CD14-positive monocyte (primary cell): ENCODE measurements at places on chromosomes 13 and 19. TPM values are rescaled to one million over a fixed set of nuclear protein-coding genes. Genes with fewer than 3 reads are reported as not detected.

The PLK5 gene
- not detected for polyA plus RNA-seq

DNA sequence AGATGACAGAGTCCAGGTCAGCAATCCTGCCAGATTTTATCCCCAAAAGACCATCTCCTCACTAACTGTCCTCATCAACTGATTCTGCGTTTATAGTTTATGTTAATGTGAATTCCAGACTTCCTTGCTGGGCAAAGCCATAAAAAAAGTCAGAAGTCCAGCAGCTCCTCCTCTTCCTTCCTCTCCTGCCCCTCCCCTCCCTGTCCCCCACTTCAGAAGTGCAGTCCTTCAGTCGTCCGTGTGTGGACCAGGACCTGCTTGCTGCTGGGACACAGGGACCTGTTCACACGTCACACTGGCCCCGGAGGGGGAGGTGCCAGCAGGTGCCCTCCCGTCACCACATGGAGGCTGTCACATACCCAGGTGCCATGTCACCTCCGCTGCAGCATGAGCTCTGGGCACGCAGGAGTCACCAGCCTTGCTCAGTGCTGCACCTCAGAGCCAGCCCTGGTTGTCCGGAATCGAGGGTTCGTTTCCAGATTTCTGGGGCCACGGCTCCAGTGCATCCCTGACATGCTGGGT lies 4.0 kb upstream of the MCF2L start:
- DNase-seq = no peak

DNA sequence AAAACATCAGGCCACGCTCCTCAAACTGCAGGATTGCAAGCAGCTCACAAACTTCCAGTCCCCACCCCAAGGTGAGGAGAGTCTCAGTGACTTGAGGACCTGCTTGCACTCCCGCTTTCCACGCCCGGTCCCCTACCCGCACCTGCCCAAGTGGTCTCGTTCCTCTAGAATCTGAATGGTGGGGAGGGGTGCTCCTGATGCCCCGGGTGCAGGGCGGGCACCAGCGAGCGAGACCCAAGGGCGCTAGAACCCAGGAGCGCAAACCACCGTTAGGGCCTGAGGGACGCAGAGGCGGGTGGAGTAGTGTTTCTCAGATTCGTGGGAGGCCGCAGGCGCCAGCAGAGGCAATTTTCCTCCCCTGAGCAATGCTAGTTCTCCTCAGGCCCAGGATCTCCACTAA lies 40.3 kb downstream of the SOX1 start:
- DNase-seq = no peak

DNA sequence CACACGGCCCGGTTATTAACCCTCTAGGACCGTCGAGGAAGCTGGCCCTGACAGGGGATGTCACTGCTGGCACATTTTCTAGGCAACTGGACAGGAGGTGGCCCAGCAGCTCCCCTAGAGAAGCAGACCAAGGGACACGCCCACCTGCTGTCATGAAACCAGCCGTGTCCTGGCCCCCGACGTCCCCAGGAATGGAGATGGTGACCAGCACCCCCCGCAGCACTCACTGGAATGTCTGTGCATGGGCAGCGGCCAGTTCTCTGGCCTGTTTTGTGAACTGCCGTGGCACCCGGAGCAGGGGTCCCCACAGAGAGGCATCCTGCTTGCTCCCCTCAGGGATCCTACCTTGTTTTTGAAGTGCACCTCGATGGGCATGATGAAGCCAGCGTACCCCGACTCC lies 17.9 kb downstream of the MLLT1 start:
- no peak for DNase-seq

DNA sequence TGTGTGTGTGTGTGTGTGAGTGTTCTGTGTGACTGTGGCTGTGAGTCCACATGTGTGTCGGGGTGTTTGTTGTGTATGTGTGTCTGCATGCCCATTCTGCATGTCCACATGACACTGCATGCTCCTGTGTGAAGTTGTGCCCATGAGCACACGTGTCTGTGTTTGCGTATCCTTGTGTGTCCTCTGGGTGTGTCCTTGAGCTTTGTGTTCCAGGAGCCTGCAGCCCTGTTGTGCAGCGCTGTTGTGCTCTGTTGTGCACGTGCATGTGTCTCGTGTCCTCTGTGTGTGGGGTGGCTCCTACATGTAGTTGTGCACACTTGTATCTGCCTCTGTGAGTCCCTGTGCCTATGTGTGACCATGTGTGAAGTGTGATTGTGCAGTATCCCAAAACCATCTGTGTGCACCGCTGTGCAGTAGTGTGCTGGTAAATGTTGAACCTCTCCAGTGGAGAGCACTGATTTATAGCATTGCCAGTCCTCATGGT lies 2.2 kb upstream of the ARHGEF18 start:
- no peak for DNase-seq

The C19orf85 gene
- not detected in 2 replicates for polyA plus RNA-seq

The ZNF626 gene
- 1.4 TPM for polyA plus RNA-seq

The CEACAM19 gene
- polyA plus RNA-seq = not detected

DNA sequence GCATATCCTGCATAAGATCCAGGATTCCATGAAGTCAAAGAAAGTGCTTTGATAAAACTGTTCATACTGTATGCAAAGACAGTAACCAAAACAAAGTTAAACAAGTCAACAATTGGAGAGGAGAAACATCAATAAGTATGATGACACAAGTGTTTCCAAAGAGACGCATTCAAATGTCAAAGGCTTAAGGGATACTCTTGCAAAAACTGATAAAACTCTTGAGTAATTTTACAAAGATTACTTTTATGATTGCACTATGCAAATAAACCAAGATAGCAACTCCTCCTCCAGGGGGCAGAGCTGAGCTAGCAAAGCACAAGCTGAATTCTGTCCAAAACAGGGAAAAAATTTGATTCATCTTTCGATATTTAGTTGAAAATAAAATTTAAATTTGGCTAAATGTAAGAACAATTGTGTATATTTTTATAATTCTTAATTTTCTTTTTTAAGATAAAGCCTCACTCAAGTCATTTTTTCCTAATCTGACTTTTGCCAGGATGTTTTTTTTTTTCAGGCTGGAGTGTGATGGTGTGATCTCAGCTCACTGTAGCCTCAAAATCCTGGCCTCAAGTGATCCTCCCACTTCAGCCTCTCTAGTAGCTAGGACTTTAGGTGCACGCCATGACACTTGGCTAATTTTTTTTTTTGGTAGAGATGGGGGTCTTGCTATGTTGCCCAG lies 84.0 kb downstream of the MZT1 start:
- DNase-seq = peak; percentile 6

DNA sequence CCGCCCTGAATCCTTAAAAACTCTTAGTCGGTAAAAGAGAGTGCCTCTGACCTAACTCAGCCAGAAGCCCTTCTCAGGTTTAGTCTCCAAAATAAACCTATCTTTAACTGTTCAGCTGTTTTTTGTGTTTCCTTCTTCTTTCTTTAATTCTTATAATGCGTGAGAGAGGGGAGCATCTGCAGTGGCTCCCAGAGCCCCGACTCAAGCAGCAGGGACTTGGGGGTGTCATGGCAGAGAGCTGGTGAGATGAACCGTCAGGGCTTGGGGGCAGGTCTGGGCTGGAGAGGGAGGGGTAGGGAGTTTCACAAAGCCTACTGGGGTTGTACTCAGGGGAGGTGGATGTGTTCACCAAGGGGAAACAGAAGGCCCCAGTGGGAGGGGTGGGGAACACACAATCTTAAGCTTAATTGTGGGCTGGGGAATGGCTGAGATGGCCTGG lies 16.8 kb upstream of the SIGLEC6 start:
- no peak for DNase-seq

- no peak for DNase-seq
Observed at GRCh38 chr19:16034180-16034579, 42.1 kb upstream of the TPM4 start.

DNA sequence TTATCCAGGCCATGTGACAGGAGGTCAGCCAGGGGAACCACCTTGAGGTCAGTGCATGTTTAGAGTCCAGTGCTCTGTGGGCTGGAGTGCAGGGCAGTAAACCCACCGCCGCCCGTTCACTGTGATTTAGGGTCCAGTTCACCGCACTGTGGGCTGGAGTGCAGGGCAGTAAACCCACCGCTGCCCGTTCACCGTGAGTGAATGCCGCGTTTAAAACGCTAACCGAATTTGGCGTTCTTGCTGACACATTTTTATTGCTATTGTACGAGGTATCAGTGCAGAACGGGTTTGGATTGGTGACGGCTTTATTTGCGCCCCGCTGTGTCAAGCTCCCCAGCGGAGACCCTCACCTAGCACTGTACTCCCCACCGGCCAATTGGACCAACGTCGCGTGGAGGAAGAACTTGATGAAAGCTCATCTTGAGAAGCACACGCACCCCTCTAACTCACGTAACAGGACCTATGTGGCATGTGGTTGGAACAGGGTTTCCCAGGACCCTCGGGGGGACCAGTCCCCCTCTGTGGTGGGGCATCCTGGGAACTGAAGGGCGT lies 27.9 kb downstream of the C13orf46 start:
- DNase-seq = no peak

The CEBPA gene
- 76.3 and 161 TPM in 2 replicates for polyA plus RNA-seq

GRCh38 chr13:26785838-26786630 lies 25.4 kb upstream of the GPR12 start:
- DNase-seq = peak; percentile 7

DNA sequence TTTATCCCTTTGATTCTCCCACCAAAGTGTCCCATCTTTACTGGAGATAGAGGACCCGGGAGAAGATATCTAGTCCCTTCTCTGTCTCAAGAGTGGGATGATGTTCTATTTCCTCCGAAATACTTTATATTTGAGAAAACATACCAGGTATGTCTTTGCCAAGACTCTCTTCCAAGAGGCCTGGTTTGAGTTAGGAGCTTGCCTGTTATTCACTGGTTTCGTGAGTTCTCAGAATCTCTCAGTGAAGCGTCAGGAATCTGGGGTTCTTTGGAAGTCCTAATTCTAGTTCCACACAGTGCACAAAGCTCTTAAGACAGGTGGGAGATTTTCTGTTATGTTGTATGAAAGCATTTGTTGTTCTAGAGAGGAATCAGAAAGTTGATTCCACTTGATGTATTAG lies 182.0 kb downstream of the DNAJC15 start:
- DNase-seq = no peak

The THSD1 gene
- 0.14 and 0.52 TPM in 2 replicates for polyA plus RNA-seq

- DNase-seq = no peak
Observed at GRCh38 chr19:18118420-18119012, 20.9 kb downstream of the MAST3 start.

- DNase-seq = no peak
Observed at GRCh38 chr13:27131906-27132305, 39.7 kb downstream of the USP12 start.

- DNase-seq = peak; percentile 14
Observed at GRCh38 chr19:48445256-48445605, 552 bp upstream of the GRWD1 start.

The SOX1 gene
- polyA plus RNA-seq = not detected in 2 replicates

DNA sequence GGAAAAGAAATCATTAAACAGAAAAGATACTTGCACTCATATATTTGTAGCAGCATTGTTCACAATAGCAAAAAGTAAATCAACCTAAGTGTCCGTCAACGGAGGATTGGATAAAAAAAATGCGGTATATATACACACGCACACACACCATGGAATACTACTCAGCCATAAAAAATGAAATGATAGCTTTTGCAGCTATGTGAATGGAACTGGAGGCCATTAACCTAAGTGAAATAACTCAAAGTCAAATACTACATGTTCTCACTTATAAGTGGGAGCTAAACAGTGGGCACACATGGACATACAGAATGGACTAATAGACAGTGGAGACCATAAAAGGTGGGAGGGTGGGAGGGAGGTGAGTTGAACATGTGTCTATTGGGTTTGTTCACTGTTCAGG lies 18.4 kb downstream of the WBP4 start:
- DNase-seq = no peak

GRCh38 chr13:23753458-23753857 lies 135.7 kb downstream of the MIPEP start:
- DNase-seq = no peak

DNA sequence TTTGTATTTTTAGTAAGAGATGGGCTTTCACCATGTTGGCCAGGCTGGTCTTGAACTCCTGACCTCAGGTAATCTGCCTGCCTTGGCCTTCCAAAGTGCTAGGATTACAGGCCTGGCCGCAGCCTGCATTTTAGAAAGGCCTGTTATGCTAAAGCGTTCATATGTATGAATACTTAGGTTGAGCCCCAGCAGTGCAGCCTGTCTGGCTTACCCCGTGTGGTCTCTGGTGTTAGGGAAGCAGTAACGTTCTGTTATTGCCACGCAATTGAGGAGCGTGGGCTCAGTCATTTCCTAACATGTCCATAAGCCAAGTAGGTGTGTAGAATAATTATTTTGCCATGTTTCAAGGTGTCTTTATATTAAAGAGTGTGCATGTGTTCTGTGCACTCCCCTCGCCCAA lies 14.3 kb downstream of the HNRNPM start:
- DNase-seq = no peak

- DNase-seq = no peak
Observed at GRCh38 chr19:17285415-17286135, 3.9 kb downstream of the ANKLE1 start.

The LILRB2 gene
- polyA plus RNA-seq = 172 TPM

The C1QTNF9B gene
- polyA plus RNA-seq = not detected

- no peak for DNase-seq
Observed at GRCh38 chr19:40393894-40394815, 4.2 kb upstream of the HIPK4 start.

GRCh38 chr13:20550799-20551198 lies 16.2 kb upstream of the IFT88 start:
- DNase-seq = no peak

DNA sequence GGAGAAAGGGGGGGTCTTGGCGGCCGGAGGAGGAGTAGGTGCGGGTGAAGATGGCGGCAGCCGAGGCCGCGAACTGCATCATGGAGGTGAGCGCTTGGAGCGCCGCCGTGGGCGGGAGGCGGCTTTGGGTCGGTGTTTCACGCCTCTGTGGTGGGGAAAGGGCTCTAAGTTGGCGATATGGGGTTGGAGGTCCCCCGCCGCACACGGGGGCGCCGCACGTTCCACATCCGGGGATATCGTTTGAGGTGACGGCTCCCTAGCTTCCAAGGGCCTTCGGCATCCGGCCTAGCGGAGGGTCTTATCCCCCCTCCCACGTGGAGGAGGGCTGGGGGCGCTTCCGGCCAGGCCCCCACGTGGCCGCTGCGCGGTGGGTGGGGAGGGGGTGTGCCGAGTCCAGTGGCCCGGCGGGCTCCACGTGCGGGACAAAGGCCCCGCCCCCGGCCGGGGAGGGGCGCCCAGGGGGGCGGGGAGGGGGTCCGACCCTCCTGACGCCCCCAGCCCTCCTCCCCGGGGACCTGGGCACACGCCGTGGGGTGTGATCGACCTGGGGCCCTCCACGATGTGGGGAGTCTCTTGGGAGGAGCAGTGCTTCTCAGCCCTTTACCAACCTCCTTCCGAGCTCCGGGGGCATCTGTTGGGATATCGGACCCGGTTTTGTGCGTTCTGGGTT lies at the start of gene PRMT1:
Gene PRMT1 (plus strand): TSS at position 41 of the 670 bp plus-strand sequence. CDS start 10 bp downstream, at position 51.
- DNase-seq = no peak

The EID2B gene
- 2.4 TPM for polyA plus RNA-seq
